ENCODE measurements at places on chromosomes 13 and 19.

- DNase-seq, result no peak
Measured at GRCh38 chr19:47110521-47111005, 3.0 kb downstream of the ZC3H4 start.

- DNase-seq, result peak; percentile 7
Measured at GRCh38 chr13:60398907-60399589, 2.0 kb downstream of the TDRD3 start.

GRCh38 chr13:50071379-50071778 lies 56.1 kb downstream of the KCNRG start:
- no peak for DNase-seq

GRCh38 chr13:78420814-78421213 lies 182.5 kb downstream of the POU4F1 start:
- DNase-seq, result no peak

GRCh38 chr19:38323291-38323690 lies 3.6 kb downstream of the KCNK6 start:
- DNase-seq, result no peak
